Stimulated activated CD4-positive, alpha-beta T cell treated with anti-CD3 and anti-CD28 coated beads, Interleukin-4, amount 100 ng/mL, for 48 hours (primary cell): ENCODE measurements at places on chromosomes 2 and 18.
A peak's percentile ranks its signal among the peaks of the same experiment; 100 is the strongest.

DNA sequence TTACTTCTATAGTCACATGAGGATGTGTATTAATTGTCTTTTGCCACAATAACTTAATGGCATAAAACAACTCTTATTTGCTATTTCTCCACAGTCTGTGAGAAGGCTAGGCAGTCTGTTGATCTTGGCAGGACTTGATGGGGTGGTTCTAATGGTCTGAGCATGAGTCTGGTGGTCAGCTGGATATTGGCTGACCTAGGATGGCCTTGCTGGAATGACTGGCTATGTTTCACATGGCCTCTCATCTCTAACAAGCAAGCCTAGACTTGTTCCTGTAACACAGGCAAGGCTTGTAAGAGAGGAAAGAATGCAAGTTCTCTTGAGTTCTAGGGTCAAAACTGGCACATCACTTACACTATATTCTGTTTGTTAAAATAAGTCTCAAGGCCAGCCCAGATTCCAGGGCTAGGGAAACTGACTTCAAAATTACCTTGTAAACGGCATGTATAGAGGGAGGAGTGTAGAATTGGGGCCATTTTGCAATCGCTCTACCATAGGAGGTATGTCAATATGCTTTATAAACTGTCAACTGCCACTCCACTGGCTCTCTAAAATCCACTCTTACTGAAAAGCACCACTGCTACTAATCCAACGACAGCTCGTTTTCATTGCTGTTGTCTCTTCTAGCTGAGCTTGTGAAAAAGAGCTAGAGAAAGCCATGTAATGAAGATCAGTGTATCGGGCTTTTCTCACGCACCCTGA lies 325.0 kb upstream of the PKDCC start:
- no peak for DNase-seq

GRCh38 chr2:6970976-6971480 lies 53.8 kb downstream of the RNF144A start:
- DNase-seq = no peak

GRCh38 chr2:183204397-183204796 lies 80.2 kb downstream of the NUP35 start:
- no peak for DNase-seq

DNA sequence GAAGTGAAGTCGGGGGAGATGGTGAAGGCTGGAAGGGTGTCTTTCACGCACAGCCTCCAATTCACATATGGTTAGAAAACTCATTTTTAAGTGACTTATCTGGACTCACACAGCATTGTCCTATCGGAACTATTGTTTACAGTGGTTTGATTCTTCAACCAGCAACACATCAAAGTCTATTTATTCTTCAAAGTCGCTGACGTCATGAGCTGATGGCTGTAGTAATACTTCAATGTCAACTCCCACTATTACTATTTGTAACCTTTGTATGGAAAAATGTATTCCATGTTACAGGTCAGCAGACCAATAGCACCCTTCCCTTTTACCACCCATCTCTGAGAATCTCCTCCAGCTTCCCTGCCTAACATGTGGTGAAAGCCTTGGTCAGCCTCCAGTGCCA lies 47.8 kb upstream of the TMEM163 start:
- no peak for DNase-seq

- no peak for DNase-seq
Observed at GRCh38 chr2:86372641-86373502, 35.4 kb upstream of the REEP1 start.

- DNase-seq = no peak
Observed at GRCh38 chr18:63947051-63947790, 1.9 kb upstream of the HMSD start.

DNA sequence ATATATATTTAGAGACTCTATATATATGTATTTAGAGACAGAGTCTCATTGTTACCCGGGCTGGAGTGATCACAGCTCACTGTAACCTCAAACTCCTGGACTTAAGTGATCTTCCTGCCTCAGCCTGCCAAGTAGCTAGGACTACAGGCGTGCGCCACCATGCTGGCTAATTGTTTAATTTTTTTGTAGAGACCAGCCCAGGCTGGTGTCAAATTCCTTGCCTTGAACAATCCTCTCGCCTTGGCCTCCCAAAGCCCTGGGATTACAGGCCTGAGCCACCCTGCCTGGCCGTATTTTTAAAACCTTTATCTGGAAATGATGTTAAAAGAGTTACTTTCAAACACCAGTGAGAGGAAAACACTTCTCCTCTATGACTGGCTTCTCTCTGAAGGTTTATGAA lies 30.9 kb upstream of the PGAP1 start:
- no peak for DNase-seq

DNA sequence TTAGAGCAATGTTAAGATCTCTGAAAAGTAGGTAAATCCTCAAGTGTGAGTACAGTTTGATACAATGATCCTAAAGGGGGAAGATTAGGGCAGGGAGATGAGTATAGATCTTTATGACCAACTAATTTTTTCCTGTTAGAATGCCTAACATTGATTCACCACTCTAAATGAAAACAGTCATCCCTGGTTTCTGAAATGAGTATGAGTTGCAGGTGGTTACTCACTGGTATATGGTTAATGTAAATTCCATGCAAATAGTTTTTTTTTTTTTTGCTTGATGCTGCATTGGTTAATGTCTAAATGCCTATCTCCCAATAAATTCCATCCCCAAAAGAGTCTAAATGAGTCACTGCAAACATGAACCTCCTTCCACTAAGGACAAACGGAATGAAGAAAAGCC lies 55.0 kb upstream of the SERPINB2 start:
- no peak for DNase-seq

DNA sequence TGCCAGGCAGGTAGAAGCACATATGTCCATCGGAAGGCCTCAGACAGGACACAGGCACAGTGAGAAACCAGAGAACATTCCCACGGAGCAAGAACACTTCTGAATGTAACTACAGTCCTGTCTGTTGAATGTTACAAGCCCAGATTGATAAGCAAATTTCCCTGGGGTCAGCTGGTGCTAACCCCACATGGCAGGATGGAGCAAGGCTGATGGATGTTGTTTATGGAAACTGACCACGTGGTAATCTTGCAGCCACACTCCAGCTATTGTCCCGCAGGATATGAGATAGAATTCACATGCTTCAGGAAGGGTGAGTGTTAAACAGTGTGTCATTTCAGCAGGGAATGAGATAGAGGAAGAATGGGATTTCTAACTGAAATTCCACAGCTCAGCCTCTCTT lies 138.8 kb upstream of the COPS8 start:
- no peak for DNase-seq

DNA sequence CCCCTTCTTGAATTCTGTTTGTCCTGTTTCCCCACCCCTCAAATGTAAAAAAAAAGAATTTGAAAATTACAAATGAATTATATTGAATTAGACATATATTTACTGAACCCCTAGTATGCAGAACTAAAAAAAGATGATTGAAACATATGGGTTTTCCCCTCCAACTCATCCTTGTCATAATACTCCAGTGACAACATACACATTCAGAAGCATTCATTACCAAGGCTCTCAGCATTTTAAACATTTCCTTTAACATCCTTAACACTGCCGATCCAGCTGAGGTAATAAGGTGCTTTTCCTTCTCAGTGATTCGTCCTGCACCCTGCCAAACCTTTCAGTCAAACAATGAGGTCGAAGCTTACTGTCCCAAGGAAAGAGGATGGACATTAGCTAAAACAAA lies 53.1 kb upstream of the DTNB start:
- no peak for DNase-seq

DNA sequence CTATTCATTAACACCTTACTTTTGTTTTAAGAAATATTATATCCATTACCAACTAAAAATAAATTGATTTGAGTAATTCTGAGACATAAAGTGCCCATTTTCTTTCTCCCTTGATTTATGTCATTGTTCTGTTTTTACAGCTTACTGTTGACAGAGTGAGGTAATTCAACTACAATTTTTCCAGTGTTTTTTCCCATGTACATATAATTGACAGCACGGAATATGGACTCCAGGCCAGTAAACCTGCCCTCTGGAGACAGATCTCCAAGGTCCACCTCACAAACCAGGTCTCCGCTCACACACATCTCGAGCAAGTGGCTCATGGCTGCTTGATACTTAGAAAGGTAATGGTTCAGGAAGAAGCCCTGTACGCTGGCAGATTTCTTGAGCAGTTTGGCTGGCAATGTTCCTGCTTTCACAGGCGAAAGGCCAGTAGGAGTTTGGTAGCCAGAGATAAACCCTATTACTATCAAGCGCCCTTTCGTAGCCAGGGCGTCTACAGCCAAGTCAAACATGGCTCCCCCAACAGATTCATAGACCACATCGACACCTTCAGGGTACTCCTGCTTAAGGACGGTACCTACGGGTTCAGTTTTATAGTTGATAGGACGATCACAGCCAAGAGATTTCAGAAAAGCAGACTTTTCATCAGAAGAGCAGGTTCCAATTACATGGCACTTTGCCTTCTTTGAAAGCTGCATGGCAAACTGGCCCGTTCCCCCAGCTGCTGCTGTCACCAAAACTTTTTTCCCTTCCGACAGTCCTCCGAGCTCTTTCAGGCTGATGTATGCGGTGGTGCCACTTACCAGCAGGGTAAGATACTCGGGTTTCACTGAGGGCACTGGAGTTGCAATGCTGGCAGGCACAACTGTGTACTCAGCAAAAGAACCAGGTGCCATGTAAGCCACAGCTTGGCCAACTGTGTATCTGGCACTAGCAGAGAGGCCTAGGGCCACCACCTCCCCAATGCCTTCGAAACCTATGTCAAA lies 7.4 kb downstream of the PTGR3 start:
- DNase-seq = no peak

- no peak for DNase-seq
Observed at GRCh38 chr2:235859651-235860050, 308.5 kb downstream of the GBX2 start.

GRCh38 chr2:98946855-98947254 lies 10.8 kb upstream of the CRACDL start:
- DNase-seq = no peak

- DNase-seq = no peak
Observed at GRCh38 chr2:118012778-118013177, 1.1 kb downstream of the CCDC93 start.

- no peak for DNase-seq
Observed at GRCh38 chr2:191255756-191256312, 10.6 kb downstream of the MYO1B start.

GRCh38 chr2:37625796-37626571 lies 45.5 kb downstream of the CDC42EP3 start:
- peak; percentile 24 for DNase-seq

- DNase-seq = peak; percentile 14
Observed at GRCh38 chr2:151289972-151290866, 751 bp upstream of the NMI start.

GRCh38 chr2:112636605-112637288 lies 9.0 kb upstream of the SLC20A1 start:
- no peak for DNase-seq

DNA sequence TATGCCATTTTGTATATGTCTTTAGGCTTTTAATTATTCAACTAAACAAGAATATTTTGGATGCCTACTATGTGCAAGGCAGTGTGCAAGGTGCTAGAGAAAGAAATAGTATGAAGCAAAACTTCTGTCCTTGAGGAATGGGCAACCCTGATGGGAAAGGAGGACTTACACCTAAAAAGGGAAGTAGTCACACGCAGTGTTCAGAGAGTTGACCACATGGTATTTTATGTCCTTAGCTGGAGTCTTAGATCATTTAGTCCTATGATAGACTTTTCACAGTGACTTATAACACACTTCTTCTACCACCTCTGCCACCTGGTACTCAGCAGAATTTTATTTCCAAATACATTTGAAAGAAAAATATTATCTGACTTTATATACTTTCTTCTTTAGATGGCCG lies 291.6 kb downstream of the PLCL1 start:
- DNase-seq = no peak

DNA sequence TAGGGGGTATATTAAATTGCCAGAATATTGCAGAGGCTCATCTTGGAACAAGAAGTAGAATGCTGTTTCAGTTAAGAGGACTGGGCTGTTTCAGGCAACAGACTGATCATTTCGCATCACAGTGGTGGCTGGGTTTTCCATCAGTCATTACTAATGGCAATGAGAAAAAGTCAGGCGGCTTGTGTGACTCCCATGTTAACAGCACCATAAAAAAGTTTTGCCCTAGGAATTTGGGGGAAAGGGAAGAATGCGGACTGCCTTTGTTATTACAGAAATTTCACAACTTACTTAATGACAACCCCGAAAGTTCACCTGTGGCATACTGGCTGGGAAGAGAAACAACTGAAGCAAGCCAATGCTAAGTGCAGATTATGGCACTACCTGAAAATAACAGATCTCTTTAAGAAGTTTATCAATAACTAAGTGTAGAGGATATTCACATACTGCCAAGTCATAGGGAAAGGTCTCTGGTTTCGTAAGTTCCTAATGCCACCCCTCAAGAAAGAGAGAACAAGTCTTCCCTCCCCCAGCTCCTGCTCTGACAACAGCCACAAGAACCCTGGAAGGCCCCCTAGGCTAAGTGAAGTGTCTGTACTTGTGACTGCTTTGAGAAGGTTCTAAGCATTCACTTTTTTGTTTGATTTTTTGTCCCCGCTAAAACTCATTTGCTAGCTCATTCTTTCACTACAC lies 40.5 kb upstream of the AP1S3 start:
- DNase-seq = no peak

GRCh38 chr18:4677006-4677405 lies 221.9 kb upstream of the DLGAP1 start:
- DNase-seq = no peak

GRCh38 chr2:236554629-236555282 lies 14.9 kb upstream of the ACKR3 start:
- no peak for DNase-seq

DNA sequence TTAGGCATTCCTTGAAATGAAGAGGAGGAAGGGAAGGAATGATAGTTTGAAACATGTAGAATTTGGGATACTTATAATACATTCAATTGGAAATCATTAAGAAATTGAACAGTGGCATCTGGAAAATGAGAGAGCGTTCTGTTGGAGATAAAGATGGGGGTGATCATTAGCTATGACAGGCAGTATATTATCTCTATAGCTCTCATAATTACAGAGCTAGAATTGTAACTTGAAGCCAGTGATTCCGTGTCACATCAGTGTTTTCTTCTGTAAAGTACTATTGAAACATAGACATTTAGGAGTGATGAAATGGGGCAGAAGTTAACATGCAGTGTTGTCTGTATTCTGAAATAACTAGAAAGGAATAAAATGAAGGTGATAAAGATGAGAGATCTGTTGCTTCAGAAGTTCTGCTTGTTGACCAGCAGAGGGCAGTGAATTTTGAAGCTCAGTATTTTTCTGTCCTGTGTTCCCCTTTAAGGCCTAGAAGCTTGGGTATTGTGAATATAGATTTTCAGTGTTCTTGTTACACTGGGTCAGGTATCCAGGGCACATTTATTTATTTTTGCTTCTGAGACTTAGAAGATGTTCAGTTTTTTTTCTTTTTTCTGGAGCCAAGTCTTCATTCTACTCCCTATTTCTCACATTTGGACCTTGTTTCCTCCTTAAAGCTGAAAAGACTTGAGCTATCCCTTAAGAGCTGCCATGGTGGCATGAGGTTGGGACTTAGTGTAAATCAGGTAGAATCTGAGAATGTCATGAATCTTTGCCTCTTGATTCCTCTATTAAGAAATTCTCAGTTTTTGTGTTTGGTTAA lies 157.4 kb downstream of the TAF4B start:
- no peak for DNase-seq

DNA sequence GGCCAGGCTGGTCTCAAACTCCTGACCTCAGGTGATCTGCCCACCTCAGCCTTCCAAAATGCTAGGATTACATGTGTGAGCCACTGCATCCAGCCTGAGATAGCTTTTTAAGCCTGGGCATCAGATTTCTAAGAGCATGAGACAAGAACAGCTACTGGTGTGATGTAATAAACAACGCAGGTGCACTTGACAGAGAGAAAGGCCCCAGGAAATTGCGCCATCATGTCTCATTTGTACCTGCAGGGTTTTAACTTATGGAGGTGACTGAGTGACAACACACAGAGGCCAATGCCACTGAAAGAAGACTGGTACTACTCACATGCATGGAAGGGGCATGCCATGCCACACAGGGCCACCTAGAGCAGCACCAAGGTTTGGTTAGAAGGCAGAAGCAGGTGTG lies 209.4 kb downstream of the SP3 start:
- DNase-seq = no peak
